ENCODE measurements at places on chromosomes 2 and 18. TPM values are rescaled to one million over a fixed set of nuclear protein-coding genes. Genes with fewer than 3 reads are reported as not detected.
A peak's percentile ranks its signal among the peaks of the same experiment; 100 is the strongest.

The NCK2 gene
- total RNA-seq, result 56.5 TPM

The MFSD2B gene
- total RNA-seq, result not detected

GRCh38 chr2:24632172-24632571, 141.1 kb downstream of the NCOA1 start:
- H3K4me3 ChIP-seq, result no peak overlapping the region
- H3K36me3 ChIP-seq, result no peaks in the 10 kb centered on the region
- H3K27ac ChIP-seq, result no peak overlapping the region
- H3K4me1 ChIP-seq, result no peaks in the 10 kb centered on the region

The PLEK gene
- total RNA-seq, result 1.7 TPM

DNA sequence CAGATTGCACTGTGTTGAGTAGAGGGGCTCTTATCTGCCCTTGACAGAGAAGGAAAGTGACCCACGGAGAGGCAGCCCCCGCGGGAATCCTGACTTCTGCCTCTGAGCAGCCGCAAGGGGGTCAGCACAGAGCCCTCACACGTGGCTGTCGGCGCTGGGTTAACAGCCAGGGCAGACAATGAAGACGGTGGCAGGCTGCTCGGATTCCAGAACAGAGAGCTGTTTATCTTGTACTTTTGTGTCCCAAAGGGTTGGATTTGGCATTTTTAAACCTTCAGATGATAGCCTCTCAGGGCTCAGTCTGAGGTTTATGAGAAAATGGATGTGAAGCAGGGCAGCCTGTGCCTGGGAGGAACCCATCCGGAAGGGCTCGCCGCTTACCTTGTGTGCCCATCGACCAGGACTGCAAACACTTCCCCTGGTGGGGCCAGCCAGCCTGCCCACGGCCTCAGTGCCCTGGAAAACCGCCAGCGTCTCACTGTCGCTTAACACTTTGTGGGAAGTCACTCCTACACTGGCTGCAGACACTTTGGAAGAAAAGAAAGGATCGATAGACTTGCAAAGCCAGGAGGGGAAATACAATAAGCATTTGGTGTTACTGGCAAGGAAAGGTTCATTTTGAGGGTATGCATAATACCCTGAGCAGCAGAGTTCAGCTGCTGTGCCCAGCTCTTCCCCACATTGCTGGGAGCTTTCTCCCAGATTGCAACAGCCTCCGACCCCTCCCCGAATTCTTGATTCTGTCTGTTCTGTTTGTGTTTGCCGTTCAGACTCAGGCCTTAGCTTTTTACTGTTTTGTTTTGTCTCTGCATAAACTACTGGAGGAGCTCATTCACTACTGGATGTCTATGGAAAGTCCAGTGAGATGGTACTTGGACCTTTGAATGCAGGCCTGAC, 325.3 kb upstream of the MYT1L start:
- H3K4me3 ChIP-seq, result no peak overlapping the region
- no peak overlapping the region for H3K27ac ChIP-seq
- DNase-seq, result no peak
- H3K27me3 ChIP-seq, result peaks cover 4% of the 10 kb centered on the region
- peaks cover 5% of the 10 kb centered on the region for H3K4me1 ChIP-seq
- H3K36me3 ChIP-seq, result no peaks in the 10 kb centered on the region

DNA sequence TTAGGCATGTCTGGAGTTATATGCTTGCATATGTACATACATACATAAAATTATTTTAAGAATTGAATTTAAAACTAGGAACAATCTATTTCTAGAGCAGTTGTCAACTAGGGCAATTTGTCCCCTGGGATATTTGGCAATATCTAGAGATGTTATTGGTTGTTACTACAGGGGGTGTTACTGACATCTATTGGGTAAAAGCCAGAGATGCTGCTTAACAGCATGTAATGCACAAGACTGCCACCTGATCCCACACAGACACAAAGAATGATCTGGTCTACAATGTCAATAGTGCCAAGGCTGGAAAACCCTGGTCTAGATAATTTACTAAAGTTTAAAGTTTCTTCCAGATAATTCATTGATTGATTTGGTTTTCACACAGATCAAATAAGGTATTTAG, 185.3 kb downstream of the NYAP2 start:
- H3K4me1 ChIP-seq, result no peaks in the 10 kb centered on the region
- no peak overlapping the region for H3K4me3 ChIP-seq
- DNase-seq, result no peak
- no peak overlapping the region for H3K27ac ChIP-seq
- H3K36me3 ChIP-seq, result no peaks in the 10 kb centered on the region

GRCh38 chr2:237296756-237297155, 117.2 kb downstream of the COL6A3 start:
- no peak overlapping the region for H3K4me3 ChIP-seq
- DNase-seq, result no peak
- no peaks in the 10 kb centered on the region for H3K36me3 ChIP-seq
- peak overlapping the region; percentile 41 for H3K27ac ChIP-seq

GRCh38 chr2:240590681-240591111, 4.2 kb downstream of the CAPN10 start:
- no peak overlapping the region for H3K27ac ChIP-seq
- no peak for DNase-seq
- H3K4me1 ChIP-seq, result peaks cover 18% of the 10 kb centered on the region
- peaks cover 38% of the 10 kb centered on the region for H3K36me3 ChIP-seq
- H3K27me3 ChIP-seq, result no peaks in the 10 kb centered on the region
- H3K4me3 ChIP-seq, result no peak overlapping the region

The CFAP65 gene
- not detected for total RNA-seq

The PASK gene
- 16.6 TPM for total RNA-seq

GRCh38 chr2:230891509-230891908, 26.8 kb downstream of the ITM2C start:
- H3K27me3 ChIP-seq, result no peaks in the 10 kb centered on the region
- H3K27ac ChIP-seq, result no peak overlapping the region
- DNase-seq, result no peak
- H3K36me3 ChIP-seq, result no peaks in the 10 kb centered on the region

The UGT1A7 gene
- 8.0 TPM for total RNA-seq

GRCh38 chr18:78725426-78725825, 254.2 kb upstream of the SALL3 start:
- DNase-seq, result no peak
- H3K27ac ChIP-seq, result no peak overlapping the region
- H3K4me1 ChIP-seq, result no peaks in the 10 kb centered on the region
- H3K36me3 ChIP-seq, result no peaks in the 10 kb centered on the region

DNA sequence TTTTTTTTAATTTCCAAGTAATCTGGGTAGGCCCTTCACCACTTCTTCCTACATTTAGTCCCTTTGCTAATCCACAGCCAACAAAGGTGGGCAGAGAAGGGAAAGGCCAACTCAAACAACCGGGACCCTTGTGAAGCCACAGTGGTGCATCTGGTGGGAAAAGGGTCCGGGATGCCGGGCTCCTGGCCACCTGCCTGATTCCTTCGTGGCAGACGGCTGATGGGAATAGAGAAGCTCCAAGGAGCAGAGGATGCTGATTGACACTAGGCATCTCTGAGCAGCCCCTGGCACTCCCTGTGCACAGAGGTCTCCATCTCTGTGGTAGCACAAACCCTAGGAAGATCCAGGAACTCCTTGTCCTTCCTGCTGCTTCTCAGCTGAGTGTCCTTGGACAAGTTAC, 37.0 kb downstream of the POLR1A start:
- no peak overlapping the region for H3K27ac ChIP-seq
- no peaks in the 10 kb centered on the region for H3K27me3 ChIP-seq
- peaks cover 61% of the 10 kb centered on the region for H3K36me3 ChIP-seq
- H3K4me3 ChIP-seq, result no peak overlapping the region

- no peak overlapping the region for H3K4me3 ChIP-seq
- peaks cover 59% of the 10 kb centered on the region for H3K4me1 ChIP-seq
- no peak for DNase-seq
- H3K27me3 ChIP-seq, result no peaks in the 10 kb centered on the region
- no peaks in the 10 kb centered on the region for H3K36me3 ChIP-seq
Measured at GRCh38 chr18:44730803-44731529, 50.3 kb downstream of the SETBP1 start.

- H3K4me3 ChIP-seq, result no peak overlapping the region
- no peaks in the 10 kb centered on the region for H3K4me1 ChIP-seq
- DNase-seq, result no peak
- no peaks in the 10 kb centered on the region for H3K36me3 ChIP-seq
- H3K27me3 ChIP-seq, result no peaks in the 10 kb centered on the region
Measured at GRCh38 chr18:68494802-68495581, 219.9 kb downstream of the TMX3 start.

GRCh38 chr2:121279476-121280220, 5.4 kb downstream of the TFCP2L1 start:
- peak overlapping the region; percentile 54 for H3K4me3 ChIP-seq
- no peaks in the 10 kb centered on the region for H3K36me3 ChIP-seq
- DNase-seq, result no peak
- peaks cover 8% of the 10 kb centered on the region for H3K27me3 ChIP-seq
- H3K4me1 ChIP-seq, result peaks cover 19% of the 10 kb centered on the region
- no peak overlapping the region for H3K27ac ChIP-seq

The RASGRP3 gene
- total RNA-seq, result 11.1 TPM

DNA sequence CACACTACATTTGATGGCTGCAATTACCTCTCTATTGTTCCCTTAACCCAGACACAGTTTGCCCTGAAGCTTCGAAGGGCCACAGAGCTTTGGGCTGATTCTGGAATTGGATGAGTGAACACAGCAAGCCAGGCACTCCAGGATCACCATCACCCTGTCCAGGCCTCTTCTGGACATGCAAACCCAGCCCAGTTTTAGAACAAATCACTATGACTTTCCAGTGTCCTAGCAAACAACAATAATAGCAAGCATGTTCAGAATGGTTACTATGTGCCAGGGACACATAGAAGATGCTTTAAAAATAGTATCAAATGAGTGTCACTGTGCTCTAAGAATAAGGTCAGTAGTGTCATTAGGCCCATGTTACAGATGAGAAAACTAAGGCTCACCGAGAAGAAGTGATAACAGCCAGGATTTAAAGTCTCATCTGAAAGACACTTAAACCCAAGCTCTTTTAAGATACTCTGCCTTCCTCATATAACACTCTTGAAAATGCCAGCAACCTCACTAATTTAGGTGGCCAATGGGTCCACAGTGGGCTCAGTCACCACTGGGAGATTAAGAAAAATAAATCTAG, 191.7 kb upstream of the STK17B start:
- DNase-seq, result no peak
- H3K4me3 ChIP-seq, result no peak overlapping the region
- H3K4me1 ChIP-seq, result peaks cover 4% of the 10 kb centered on the region
- no peaks in the 10 kb centered on the region for H3K36me3 ChIP-seq
- no peak overlapping the region for H3K27ac ChIP-seq

- H3K4me3 ChIP-seq, result no peak overlapping the region
- DNase-seq, result no peak
- no peaks in the 10 kb centered on the region for H3K4me1 ChIP-seq
- no peak overlapping the region for H3K27ac ChIP-seq
- no peaks in the 10 kb centered on the region for H3K36me3 ChIP-seq
- H3K27me3 ChIP-seq, result no peaks in the 10 kb centered on the region
Measured at GRCh38 chr2:189860161-189860560, 75.9 kb downstream of the PMS1 start.

DNA sequence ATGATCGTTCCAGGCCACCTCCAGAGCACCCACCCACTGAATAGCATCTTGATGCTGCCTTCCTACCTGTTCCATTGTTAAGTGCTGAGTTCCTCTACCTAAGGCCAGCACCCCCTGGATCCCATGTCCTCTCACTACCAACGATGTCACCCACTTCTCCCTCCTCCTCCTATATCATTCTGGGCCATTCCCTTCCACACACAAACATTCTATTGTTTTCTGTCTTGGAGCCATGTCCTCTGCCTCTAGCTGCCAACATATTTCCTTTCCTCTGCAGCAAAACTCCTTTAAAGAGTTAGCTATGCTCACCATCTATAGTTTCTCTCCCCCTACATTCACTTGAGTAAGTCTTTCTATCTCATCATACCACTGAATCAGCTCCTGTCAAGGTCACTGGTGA, 64.0 kb upstream of the ACKR3 start:
- H3K4me3 ChIP-seq, result no peak overlapping the region
- DNase-seq, result no peak
- H3K36me3 ChIP-seq, result no peaks in the 10 kb centered on the region
- peaks cover 8% of the 10 kb centered on the region for H3K4me1 ChIP-seq

DNA sequence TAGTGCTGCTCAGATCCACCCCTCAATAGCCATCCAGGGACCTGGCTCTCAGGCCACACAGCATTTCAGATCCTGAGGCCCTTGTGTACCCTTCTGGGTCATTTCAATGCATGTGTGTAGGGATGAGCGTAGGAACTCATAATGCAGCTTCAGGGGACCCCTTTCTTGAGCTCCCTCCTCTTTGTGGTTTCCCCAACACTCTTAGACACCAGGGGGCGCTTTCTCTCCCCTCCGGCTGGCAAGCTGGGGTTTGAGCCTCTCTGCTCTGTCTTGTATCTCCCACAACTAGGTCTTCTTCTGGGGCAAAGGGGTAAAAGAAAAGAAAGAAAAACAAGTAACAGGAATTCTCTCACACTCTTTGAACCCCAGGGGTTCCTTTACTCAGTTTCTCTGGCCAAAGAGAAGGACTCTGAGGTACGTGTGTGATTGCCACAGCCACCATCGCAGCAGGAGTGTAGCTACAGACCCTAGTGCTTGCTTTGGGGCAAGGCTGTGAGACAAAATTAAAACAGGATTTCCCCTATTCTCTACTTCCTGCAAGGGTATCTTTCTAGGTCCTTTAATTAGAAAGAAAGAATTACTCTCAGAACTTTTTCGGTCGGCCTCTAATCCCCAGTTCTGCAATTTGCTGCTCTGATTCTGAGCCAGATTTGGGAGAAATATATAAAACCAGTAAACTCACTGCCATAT, 38.0 kb downstream of the CABYR start:
- peaks cover 2% of the 10 kb centered on the region for H3K36me3 ChIP-seq
- DNase-seq, result no peak
- no peaks in the 10 kb centered on the region for H3K4me1 ChIP-seq

GRCh38 chr2:173684896-173685459, 280.2 kb downstream of the SP3 start:
- H3K27me3 ChIP-seq, result no peaks in the 10 kb centered on the region
- H3K27ac ChIP-seq, result no peak overlapping the region
- DNase-seq, result no peak
- no peaks in the 10 kb centered on the region for H3K36me3 ChIP-seq
- no peak overlapping the region for H3K4me3 ChIP-seq
- H3K4me1 ChIP-seq, result no peaks in the 10 kb centered on the region

The PMAIP1 gene
- total RNA-seq, result 18.5 TPM

DNA sequence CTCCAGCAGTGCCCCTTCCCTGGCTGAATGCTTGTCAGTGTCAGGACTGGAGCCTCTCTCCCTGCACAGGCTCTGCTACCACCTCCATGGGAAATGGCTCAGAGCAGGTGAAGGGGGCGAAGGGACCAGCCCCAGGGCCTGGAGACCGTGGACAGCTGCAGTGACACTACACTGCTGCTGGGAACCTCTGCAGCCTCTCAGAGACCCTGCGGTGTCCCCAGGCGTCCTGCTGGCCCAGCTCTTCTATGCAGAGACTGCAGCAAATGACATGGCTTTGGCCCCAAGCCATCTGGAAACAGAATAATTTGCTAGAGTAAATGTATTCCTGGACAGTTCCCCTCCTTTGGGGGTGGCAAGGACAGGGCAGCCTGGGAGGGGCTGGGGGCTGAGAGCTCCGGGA, 53.2 kb downstream of the CIB4 start:
- H3K4me1 ChIP-seq, result no peaks in the 10 kb centered on the region
- H3K36me3 ChIP-seq, result no peaks in the 10 kb centered on the region
- peaks cover 61% of the 10 kb centered on the region for H3K27me3 ChIP-seq
- no peak overlapping the region for H3K4me3 ChIP-seq
- no peak overlapping the region for H3K27ac ChIP-seq

The SYT4 gene
- not detected for total RNA-seq

All from suprapubic skin (tissue), 4 donors.